Stimulated activated CD8-positive, alpha-beta memory T cell treated with anti-CD3 and anti-CD28 coated beads, Interleukin-4, amount 100 ng/mL, for 48 hours (primary cell): ENCODE measurements at places on chromosomes 2 and 18.

GRCh38 chr2:206051912-206052311, 34.1 kb downstream of the INO80D start:
- no peak for DNase-seq

GRCh38 chr2:217535957-217536708, 466.7 kb downstream of the TNS1 start:
- no peak for DNase-seq

DNA sequence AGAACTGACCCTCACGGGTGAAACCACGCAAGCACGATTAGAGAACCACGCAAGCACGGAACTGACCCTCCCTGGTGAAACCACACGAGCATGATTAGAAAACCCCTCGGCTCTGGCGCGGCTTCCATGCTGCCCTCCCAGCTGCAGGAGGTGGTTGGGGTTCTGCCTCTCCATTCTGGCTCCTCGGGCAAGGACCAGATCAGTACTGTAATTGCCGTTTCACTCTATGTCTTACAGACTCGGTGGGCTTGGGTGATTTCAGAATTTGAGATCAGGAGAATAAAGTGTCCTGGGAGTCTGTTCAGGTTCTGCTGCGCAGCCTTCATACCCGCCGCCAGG, 58.3 kb upstream of the KCNG2 start:
- DNase-seq, result no peak

- DNase-seq, result no peak
Measured at GRCh38 chr2:169237286-169237685, 125.0 kb downstream of the LRP2 start.

- no peak for DNase-seq
Measured at GRCh38 chr18:69559604-69560003, 158.9 kb downstream of the DOK6 start.

- peak; percentile 85 for DNase-seq
Measured at GRCh38 chr2:95345563-95346230, 48.5 kb downstream of the KCNIP3 start.

GRCh38 chr2:16671760-16672159, 6.1 kb upstream of the CYRIA start:
- DNase-seq, result no peak

DNA sequence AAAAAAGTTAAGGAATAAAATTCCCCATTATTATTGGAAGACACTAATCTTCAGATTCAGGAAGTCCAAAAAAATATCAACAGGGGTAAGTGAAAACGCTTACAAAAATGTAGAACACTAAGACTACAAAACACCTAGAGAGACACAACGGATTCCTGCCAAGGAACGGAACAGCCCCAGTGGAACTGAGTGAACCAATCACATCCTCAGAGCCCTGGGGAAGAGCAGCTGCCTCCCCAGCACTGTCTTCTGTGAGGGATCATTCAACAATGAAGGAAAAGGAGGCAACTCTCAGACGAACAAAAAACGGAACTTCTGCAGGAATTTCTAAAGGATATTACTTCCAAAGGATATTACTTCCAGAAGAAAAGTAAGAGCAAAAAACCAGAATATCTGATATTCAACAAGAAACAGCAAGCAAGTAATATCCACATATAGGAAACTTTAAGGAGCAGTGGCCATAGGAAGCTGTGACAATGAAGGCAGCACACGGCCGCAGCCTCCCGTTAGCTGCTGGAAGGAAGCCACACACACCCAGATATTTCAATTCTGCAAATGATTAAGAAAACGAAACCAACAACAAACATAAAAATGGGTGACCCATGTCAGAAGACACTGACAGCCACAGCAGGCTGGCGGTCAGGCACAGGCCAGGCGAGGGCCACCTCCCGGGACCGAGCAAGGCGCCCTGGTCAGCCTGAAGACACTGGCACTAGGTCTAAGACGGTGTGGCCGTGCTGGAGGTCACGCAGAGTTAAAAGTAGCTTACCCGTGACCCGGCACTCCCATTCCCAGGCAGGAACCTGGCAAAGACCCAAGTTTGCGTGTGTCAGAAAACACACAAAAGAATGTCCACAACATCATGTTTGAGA, 81.8 kb downstream of the HDAC4 start:
- DNase-seq, result peak; percentile 22

GRCh38 chr2:200406379-200406778, 99.9 kb downstream of the SPATS2L start:
- DNase-seq, result no peak

GRCh38 chr2:238975408-238975807, 127.5 kb downstream of the TWIST2 start:
- no peak for DNase-seq

- DNase-seq, result no peak
Measured at GRCh38 chr18:62277045-62277444, 48.1 kb upstream of the TNFRSF11A start.

GRCh38 chr2:224038049-224038829, 847 bp downstream of the SERPINE2 start:
- DNase-seq, result peak; percentile 65

DNA sequence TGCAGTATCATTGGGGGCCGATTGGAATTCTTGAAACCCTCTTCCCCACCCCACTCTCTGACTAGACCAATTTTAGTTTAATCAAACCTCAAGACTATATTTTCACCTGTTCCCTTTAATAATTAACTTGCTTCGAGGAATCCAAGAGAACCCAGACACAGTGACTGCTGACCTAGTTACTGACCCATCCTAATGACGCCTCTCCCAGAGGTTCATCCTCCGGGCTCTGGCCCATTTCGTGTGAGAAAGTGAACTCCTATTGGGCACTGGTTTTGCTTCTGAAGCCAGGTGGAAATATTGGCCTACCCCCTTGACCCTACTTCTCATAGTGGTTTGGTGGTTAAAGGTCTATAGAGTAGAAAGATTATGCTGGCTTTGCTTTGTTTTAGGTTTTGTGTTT, 39.9 kb downstream of the RPL37A start:
- DNase-seq, result no peak

DNA sequence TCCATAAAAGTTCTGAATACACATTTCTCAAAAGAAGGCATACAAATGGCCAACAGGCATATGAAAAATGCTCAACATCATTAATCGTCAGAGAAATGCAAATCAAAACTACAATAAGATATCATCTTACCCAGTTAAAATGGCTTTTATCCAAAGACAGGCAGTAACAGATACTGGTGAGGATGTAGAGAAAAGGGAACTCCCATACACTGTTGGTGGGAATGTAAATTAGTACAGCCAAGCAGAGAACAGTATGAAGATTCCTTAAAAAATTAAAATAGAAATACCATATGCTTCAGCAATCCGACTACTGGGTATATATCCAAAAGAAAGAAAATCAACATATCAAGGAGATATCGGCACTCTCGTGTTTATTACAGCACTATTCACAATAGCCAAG, 1312.5 kb downstream of the DSC3 start:
- DNase-seq, result no peak

DNA sequence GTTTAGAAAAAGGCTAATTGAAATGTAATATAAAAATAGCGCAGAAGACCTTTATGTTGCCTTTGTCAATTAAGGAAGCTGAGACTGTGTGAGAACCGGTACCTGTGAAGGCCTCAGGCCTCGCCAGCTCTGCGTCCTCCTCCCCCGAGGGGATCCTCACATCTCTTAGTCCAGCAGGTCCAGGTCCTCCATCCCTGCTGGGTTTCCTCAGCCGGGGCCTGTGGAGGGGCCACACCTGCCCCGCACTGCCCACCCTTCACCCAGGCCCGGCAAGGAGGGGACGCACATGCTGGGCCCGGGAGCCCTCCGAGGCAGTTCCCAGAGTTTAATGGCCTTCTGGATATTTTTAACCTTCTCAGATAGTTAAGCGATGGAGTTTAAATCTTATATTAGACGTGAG, 3.5 kb downstream of the KCNG2 start:
- DNase-seq, result no peak

DNA sequence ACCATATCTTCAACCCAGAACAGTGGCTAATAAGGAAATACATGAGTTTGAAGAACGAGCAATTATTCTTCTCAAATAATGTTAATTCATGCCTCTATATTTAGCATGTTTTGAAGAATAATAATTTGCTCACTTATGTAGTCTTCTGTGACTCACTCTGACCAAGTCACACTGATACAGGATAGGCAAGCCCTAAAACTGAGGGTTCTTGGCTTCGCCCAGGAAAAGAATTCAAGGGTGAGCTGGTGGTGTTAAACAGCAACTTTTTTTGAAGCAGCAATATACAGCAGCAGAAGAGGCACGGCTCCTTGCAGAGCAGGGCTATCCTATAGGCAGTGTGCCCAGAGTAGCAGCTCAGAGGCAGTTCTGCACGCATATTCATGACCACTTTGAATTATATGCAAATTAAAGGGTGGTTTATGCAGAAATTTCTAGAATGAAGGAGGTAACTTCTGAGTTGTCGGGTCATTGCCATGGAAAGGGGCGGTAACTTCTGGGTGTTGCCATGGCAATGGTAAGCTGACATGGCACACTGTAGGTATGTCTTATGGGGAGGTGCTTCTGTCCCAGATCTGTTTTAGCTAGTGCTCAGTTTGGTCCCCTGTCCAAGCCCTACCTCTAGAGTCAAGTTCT, 200.6 kb downstream of the RND3 start:
- no peak for DNase-seq

DNA sequence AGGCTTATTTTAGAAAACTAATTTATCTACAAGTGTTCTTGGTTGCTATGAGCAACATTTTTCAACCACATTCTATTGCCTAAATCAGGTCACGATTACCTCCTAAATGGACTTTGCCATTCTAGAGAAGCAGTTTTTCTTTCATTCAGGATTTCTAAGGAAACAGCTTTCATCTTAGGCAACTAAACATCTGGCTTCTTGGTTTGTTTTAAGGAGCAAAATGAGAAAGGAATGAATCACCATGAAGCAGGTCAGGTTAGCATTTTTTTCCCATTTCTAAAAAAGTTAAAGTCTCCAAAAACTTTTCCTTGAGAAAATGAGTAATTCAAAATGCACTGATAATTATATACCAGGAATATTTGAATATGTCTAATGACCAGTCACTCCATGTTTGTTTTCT, 114.8 kb downstream of the GAREM1 start:
- DNase-seq, result no peak

DNA sequence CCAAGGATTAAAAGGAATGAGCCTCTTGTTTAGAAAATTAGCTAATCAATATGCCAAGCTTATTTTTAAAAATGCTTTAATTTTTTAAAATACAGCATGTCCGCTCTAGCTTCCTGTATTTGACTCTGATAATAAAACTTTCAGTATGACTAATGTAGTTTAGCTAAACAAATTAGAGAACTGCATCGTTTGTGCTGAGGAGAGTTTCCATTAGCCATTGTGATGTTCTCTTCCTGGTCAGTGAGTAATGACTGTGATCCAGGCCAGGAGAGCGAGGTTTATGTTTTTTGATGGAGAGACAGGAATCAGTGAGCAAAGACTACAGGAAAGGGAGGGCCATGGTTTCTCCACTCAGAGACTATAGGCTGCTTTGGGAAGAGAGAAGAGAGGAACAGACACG, 237.2 kb upstream of the ETAA1 start:
- DNase-seq, result no peak

- DNase-seq, result no peak
Measured at GRCh38 chr18:73778032-73778359, 369.6 kb downstream of the FBXO15 start.

DNA sequence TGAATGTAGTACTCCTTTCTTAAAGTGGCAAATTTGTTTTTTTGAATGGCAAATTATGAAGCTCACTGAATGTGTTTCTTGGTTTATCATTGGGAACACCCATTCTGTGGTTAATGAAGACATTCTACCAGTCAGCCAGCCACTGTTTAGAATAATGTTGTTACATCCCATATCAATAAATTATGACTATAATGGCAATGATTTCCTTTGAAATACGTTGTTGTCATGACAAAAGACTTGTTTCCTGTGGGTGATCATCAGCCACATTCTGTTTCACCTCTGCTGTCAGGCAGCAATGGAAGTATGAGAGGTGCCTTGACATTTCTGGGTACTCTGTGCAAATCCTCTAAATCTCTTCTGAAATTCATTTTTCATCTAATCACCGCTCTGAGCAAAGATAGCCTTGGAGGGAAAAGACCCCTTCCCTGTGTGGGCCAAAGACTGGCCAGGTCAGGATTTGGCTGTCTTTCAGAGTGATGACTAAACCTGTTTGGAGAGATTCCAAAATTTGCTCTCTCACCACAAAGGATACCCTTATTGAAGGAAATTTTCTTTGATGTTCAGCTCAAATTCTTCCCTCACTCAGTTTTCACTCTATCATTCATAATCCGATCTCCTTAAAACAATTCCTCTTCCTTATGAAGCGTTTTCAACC, 869.2 kb downstream of the BCL11A start:
- DNase-seq, result no peak

DNA sequence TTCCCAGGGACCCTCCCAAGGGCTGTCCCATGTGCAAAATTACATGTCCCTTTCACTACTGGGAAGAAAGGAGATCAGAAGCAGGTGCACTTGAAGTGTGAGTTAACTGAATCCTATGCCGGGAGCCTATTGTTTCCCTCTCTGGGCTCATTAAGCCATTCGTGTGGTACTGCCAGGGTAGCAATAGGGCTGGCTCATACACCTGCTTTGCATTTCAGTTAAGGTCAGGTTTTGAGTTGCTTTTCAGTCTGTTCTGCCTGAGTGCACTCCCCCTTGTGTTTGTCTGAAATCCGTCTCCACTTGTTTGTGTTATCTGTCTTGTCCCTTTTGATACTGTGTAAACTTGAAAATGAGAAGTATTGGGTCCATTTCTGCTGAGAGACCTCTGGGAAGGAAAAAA, 1232.6 kb upstream of the NRXN1 start:
- no peak for DNase-seq

DNA sequence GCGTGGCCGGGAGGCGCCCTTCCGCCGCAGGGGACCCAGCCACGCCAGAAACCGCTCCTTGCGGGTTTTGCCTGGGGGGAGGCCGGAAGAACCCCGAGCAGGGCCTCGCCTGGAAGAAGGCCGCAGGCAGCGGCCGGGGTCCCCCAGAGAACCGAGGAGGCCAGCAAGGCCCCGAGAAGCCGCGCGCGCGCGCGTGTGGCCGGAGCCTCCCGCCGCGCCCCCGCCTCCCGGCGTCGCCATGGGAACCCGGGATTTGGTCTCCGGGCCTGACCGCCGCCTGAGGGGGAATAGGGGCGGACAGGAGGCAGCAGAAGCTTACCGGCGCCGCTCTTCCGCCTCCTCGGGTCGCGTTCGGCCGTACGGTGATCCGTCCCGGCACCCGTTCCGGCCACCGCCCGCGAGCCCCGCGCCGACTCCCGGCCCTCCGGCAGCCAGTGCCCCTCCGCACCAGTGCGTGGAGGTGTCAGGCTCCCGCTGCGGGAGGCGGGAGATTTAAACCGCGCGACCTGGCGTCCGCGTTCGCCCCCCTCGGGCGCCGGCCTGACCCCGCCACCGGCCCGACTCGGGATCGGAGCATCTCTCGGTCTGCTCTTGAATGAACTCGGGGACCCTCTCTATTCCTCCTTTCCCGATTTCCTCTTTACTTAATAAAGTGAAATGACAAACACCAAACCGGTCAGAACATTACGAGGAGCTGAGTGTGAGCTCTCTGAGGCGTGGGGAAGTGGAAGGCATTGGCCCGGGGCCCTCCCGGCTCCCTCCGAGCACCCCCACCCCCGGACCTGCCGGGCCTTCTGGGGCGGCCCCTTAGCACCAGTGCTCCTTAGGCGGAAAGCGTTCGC, at the start of gene ICA1L:
Gene ICA1L (minus strand): TSS at position 467 of the 842 bp plus-strand sequence. CDS start 42,757 bp downstream, outside the sequence.
- peak; percentile 73 for DNase-seq

- no peak for DNase-seq
Measured at GRCh38 chr2:105849431-105850179, 104.9 kb downstream of the NCK2 start.
